ENCODE measurements at places on chromosomes 5 and 9.

GRCh38 chr5:91183743-91184142, 199.4 kb downstream of the ARRDC3 start:
- DNase-seq = no peak

DNA sequence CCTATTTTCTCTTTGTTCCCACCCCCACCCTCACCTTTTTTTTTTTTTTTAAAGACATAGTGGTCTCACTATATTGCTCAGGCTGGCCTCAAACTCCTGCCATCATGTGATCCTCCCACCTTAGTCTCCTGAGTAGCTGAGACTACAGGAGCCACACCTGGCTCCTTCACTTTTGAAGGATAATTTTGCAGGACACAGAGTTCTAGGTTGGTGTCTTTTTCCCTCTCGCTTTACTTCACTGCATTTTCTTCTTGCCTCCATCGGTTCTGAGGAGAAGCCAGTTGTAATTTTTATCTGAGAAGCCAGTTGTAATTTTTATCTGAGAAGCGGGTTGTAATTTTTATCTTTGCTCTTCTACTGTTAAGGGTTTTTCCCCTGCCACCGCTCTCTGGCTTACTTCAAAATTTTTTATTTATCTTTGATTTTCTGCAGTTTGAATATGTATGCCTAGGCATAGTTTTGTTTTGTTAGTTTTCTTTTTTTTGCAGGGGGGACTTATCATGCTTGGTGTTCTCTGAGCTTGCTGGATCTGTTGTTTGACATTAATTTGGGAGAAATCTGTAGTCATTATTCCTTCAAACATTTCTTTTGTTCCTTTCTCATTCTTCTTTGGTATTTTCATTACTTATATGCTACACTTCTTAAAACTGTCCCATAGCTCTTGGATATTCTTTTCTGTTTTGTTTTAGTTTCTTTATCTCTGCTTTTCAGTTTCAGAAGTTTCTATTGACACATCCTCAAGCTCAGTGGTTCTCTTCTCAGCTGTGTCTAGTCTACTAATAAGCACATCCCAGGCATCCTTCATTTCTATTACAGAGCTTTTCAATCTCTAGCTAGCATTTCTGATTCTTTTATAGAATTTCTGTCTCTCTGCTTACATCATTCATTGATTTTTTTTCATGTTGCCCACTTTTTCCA, 148.2 kb upstream of the CHD1 start:
- DNase-seq = no peak

DNA sequence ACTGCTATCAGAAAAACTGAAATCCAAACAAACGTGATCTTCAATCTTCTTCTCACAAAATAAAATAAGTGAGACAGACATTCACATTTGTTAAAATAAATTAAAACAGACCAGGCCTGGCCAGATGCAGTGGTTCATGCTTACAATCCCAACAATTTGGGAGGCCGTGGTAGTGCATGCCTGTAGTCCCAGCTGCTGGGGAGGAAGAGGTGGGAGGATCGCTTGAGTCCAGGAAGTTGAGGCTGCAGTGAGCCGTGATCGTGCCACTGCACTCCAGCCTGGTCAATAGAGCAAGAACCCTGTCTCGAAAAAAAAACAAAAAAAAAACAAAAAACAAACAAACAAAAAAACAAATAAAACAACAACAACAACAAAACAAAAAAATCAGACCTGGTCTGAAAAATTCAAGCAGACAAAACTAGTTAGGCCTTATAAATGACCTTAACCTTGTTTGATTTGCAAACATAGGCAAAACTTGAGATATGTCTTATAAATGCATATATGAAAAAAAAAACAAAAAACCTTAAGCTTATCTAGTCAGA, 10.8 kb downstream of the MAPKAP1 start:
- no peak for DNase-seq

DNA sequence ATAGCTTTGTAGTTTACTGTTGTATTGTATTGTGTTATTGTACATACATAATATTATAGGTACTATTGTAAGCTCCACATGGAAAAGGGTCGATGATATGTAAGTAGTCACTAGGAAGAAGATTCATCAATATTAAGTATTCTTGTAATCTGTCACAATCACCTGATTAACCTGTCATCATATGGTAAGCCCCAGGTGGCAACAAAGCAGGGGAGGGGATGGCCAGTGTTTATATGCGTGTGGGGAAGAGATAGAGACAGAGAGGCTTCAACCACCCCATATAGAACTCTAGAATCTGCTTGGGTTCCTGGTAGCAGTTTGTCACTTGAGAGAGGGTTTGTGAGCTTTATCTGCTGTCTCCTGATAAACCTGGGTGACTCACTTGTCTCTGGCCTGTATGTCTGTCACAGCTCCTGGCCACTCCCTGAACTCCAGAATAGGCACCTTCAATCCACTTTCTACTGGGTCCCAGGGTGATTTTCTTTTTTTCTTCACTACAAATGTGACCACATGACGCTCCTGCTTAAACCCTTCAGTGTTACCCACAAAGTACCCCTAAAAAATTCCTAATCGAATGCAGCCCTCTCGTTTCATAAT, 48.9 kb upstream of the CPEB4 start:
- DNase-seq = no peak
